ENCODE measurements at places on chromosomes 6 and 20.

DNA sequence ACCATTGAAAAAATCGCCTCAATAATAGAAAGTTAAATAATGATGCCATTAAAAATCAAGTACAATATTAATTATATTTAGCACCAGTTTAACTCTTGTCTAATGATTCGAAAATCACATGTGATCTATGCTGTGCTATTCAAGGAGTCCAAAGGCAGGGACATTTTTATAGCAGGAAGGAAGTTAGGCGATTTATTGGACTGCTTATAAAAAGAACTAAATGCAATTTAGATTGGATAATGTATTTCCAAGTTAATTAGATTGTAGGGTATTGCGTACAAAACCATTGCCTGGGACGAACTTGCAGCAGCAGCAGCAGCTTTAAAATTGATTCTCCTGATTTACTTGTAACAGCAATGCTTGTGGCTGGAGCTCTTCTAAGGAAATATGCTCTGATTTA lies 87.4 kb upstream of the TMEM181 start:
- DNase-seq = no peak

DNA sequence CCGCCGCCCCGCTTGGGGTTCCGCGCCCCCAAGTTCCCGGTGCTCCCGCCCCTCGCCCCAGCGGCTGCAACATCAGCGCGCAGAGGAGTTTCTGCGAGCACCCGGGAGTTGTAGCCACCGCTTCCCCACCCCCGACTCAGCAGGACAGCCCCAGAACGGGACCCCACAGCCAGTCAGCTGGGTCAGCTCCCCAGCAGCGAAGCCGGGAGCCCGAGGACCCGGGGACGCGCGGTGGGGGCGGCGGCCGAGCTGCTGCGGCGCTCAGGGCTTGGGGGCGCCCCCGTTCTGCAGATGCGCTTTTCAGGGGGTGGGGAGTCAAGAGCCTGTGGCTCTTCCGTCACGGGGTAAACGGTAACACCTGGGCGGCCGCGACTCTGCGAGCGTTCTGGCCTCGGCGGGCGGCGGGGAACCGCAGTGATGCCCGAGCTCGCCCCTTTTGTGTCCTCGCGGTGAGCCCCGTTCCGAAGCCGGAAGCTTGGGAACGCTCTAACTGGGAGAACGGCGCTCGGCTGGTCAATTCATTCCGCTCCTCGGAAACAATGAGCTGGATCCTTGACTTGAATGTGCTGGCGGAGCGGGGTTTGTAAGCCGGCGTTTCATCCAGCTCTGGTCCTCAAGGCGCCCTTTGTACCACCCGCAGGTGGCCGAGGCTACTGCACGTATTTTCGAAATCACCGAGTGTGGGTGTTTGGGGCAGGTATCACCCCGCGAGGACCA lies 774 bp downstream of the PLEKHG1 start:
- DNase-seq = peak; percentile 43

GRCh38 chr6:5763871-5764270 lies 242.9 kb downstream of the NRN1 start:
- no peak for DNase-seq

GRCh38 chr20:312067-312466 lies 13.3 kb upstream of the SOX12 start:
- DNase-seq = no peak

DNA sequence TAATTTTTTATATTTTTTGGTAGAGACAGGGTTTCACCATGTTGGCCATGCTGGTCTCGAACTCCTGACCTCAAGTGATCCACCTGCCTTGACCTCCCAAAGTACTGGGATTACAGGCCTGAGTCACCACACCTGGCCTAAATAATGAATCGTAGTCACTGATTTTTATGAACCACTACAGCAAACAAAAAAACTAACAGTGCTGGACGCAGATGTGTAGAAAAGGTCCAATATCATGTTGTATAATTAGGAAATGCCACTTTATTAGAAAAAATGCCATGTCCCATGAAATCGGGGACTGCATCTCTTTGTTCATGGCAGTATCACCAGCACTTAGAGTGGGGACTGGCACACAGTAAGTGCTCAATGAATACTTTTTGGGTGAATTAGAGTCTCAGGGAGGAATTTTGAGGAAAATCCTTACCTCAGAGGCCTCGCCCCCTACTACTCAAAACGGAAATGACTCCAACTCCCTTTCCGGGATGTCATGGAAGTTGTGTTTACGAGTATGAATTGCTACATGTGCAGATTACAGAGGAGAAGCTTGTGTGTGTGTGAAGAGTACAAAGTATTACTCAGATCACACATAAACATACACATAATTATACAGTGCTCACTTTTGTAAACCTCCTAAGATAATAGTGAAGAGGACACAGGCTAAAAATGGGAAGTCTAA lies 43.6 kb upstream of the FAM50B start:
- no peak for DNase-seq

GRCh38 chr6:25872814-25873213 lies 1.2 kb downstream of the SLC17A3 start:
- DNase-seq = peak; percentile 42

GRCh38 chr6:26272171-26272637 lies 92.8 kb upstream of the BTN3A2 start:
- DNase-seq = peak; percentile 28

GRCh38 chr20:31608251-31608945 lies 3.3 kb downstream of the ID1 start:
- no peak for DNase-seq

GRCh38 chr6:40798069-40798770 lies 211.1 kb upstream of the LRFN2 start:
- no peak for DNase-seq

DNA sequence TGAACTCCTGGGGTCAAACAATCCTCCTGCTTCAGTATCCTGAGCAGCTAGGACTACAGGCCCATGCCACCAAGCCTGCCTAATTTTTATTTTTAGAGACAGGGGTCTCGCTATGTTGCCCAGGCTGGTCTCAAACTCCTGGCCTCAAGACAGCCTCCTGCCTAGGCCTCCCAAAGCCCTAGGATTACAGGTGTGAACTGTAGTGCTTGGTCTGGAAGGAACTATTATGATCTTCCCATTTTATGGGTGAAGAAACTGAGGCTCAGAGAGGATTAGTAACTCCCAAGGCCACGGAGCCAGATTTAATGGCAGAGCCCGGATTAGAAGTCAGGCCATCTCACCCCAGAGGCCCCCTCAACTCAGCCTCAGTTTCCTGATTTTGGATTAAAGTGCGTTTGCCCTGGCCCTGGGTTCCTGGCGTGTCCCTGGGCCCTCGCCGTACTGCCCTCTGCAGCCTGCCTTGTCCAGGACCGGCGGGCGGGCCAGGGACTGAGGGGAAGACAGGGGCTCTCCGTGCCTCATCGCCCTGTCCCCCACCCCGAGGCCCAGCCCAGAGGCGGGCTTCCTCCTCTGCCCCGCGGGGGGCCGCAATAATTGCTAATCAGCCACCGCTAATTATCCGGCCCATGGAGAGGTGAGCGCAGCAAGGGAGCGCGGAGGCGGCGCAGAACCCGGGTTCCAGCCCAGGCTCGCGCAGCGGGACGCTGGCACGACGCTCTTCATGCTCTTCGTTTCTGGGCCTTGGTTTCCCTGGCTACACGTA lies 34.9 kb downstream of the CD40 start:
- DNase-seq = no peak

DNA sequence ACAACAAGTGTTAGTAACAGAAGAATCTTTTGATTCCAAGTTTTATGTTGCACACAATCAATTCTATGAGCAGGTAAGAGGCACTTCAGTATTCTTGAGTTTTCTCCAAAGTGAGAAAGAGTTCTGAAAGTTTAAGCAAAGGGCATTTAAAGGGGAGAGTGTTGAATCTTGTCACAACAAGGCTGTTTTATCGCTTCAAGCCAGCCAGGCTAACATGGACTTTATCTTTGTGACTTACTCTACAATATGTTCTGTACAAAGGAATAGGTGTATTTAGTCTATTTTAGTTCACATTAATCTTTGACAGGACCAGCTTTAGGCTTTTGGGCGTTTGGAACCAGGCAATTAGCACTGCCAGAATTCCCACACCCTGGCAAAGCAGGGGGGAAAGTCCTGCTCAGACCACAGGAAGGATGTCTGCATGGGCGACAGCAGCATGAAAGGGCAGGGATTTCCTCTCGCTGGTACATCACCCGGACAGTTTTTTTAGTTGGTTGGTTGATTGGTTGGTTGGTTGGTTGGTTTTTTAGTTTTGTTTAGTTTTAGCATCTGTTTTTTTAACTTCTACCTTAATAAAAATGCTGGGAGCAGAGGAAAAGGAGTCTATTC lies 395.4 kb upstream of the SOX4 start:
- no peak for DNase-seq

DNA sequence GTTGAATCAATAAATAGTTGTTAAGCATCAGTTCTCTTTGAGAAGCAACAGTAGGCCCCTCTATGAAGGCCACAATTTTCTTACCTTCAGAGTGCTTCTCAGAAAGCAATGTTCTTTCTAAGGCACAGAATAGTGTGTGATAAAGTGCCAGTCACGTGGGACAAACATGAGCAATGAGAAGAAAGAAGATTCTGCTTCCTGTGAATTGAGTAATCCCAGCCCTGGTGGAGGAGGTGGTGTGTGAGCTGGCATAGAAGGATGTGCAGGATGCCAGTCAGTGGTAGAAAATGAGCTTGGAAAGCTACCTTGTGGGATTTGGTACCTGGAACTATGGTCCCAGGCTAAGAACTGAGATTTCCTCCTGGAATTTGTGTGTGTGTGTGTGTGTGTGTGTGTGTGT lies 21.7 kb downstream of the KIZ start:
- no peak for DNase-seq

GRCh38 chr20:44074252-44075151 lies 112.5 kb downstream of the JPH2 start:
- DNase-seq = no peak

DNA sequence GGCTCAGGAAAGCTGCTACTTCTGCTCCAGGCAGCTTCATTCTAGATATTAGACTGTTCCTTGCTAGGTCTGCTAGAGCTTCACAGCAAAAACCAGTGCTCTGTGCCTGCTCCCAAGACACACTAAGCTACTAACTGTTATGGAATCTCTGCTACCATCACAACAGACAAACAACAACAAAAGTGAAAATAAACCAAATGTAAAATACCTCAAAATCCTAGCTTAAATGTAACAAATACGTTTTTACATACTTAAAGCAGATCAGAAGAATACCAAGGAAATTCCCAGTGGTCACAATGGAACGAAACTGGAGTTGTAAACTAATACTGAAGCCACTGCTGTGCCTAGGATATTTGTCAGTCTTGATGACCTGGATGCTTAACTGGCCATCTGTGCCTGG lies 84.6 kb upstream of the EZR start:
- no peak for DNase-seq

DNA sequence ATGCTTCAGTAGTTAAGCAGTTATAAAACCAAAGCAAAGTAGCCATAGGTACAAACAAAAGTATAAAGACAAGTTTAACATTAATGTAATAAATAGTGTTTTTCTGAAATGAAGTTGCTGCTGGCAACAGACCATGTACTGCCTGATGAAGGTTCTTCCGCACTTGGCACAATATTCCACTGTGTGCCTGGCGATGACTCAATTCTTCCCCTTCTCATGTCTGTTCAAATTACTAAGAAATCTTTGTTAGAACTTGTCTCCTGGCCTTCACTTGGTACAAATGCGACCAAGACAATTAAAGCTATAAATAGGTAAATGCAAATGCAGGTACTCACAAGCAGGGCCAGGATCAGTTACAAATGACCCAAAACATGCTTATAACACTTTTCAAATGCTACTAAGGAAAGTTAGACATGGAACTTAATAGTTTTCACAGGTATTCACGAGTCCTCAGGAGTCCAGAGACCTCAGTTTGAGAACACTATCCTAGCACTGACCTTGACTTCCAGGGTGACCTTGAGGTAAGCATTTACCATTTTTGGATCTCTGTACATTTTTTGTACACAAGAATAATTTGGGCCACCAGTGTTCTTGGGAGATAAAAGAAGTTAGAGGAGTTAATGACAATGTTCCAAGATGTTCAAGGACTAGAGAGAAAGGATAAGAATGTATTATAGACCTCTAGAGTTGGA lies 8.1 kb upstream of the DDR1 start:
- DNase-seq = no peak

GRCh38 chr20:34368547-34368946 lies 5.5 kb downstream of the ITCH start:
- no peak for DNase-seq

DNA sequence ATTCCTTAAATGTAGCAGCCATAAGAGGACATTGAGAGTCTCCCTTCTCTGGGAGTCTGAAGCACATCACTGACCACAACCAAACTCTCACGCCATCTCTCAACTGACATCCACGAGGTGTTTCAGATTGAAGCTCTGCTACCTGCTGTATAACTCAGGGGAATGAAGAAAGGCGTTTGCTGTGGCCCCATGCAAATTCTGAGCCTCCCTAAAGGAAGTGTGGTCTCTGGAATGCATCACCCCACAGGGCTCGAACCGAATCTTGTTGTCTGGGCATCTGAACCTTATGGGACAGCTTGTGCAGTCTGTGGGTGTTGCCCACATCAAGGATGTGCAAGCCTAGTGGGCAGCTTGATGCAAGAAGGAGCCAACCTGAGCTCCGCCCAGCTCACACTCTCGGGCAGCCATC lies 10.9 kb downstream of the PMEPA1 start:
- no peak for DNase-seq

DNA sequence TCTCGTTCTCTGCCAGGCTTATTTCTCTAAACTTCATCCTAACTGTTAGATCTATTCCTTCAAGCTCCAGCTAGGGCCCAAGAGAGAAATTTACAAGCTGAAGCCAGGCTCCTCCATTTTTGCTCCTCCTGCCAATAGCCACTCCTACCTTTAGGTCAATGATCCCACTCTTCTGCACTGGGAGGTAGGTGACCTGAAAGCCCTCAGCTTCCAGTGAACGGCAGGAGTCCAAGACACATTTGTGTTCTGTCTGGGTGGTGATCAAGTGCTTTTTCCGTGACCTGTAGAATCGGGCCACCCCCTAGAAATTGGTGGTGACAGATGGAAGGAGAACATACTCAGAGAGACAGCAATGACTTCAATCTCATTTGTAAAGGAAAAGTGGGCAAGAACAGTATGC lies 8.9 kb downstream of the NFS1 start:
- DNase-seq = no peak

- no peak for DNase-seq
Measured at GRCh38 chr20:507761-508332, 35.7 kb downstream of the CSNK2A1 start.

DNA sequence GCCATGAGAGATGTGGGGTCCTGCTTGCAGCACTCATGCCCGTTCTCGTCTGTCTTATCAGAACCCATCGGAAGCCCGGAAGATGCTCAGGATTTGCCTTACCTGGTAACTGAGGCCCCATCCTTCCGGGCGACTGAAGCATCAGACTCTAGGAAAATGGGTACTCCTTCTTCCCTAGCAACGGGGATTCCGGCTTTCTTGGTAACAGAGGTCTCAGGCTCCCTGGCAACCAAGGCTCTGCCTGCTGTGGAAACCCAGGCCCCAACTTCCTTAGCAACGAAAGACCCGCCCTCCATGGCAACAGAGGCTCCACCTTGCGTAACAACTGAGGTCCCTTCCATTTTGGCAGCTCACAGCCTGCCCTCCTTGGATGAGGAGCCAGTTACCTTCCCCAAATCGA lies 8.3 kb downstream of the PI16 start:
- peak; percentile 93 for DNase-seq

- no peak for DNase-seq
Measured at GRCh38 chr6:44102527-44102926, 24.7 kb downstream of the MRPL14 start.

GRCh38 chr6:122289762-122290539 lies 109.5 kb upstream of the HSF2 start:
- no peak for DNase-seq

Data from CD4-positive, alpha-beta T cell treated with Interleukin-15 for 4 hours (primary cell).